ENCODE measurements at places on chromosomes 2 and 18. TPM values are rescaled to one million over a fixed set of nuclear protein-coding genes. Genes with fewer than 3 reads are reported as not detected.
A peak's percentile ranks its signal among the peaks of the same experiment; 100 is the strongest.

DNA sequence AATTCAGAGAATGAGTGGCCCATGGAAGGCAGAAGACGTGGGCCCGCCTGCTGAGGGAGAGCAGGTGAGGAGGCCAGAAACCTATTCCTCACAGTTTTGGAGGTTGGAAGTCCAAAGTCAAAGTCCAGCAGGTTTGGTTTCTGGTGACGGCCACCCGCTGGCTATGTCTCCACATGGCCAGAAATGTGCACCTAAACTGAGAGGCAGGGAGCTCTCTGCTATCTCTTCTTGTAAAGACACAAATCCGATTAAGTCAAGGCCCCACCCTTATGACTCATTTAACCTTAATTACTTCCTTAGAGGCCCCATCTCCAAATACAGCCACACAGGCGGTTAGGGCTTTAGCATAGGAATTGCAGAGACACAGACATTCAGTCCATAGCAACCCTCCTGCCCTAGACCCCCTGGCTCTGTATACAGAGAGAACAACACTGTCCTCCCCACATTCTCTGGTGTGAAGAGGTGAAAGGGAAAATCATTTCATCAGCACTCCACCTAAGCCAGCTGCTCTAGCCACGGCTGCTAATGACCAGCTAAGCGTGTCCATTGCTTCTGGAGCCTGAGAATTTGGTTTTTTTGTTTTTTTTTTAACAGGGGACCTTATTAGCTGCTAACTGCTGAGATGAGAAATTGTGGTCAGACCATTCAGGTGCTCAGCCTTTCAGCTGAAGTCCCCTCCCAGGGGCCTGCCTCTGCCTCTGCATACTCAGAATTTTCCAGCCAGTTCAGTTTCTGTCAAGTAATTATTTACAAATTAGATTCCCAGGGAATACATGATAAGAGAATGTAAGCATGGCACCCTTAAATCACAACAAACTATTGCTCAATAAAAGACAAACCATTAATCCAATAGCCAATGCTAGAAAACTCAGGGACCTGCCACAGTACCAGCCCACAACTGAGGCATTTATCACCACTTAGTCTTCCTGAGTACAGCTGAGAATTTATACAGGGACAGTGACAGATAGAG lies 368.7 kb upstream of the ID2 start:
- peak; percentile 96 for DNase-seq
- H3K36me3 ChIP-seq = no peaks in the 10 kb centered on the region
- H3K4me1 ChIP-seq = peaks cover 53% of the 10 kb centered on the region
- no peak overlapping the region for H3K4me3 ChIP-seq

GRCh38 chr2:205785507-205786260 lies 103.4 kb downstream of the NRP2 start:
- H3K27me3 ChIP-seq = no peaks in the 10 kb centered on the region
- H3K27ac ChIP-seq = no peak overlapping the region
- H3K36me3 ChIP-seq = no peaks in the 10 kb centered on the region
- no peak overlapping the region for H3K4me3 ChIP-seq
- DNase-seq = no peak

Gene C2orf72
- total RNA-seq = 0.18 TPM

DNA sequence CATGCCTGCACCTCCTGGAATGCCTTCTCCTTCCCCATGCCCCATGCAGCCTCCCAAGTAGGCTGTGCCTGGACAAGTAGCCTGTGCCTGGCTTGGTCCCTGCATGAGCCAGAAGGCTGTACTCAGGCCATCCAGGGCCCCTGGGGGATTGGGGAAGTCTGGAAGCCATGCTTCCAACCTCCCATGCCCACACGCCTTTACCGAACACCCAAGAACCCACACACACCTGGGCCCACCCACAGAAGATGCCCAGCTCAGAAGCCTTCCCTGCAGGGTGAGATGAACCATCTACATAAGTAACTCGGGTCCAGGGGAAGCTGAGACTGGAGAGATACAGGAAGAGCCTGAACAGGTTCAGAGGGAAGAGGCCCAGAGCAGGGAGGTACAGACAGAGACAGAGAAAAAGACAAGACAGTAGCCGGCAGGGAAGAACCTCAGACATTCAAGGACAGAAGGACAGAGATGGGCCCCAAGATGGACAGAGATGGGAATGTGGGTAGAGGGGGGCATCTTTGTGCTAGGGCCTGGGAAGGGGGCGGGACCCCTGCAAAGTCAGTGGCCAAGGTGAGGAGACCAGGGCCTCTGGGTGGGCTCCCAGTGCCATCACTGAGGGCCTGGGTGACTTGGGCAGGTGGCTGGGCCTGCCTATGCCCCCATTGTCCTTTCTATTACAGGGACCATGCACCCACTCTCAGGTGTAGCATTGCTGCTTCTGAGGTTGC lies 4.3 kb downstream of the BIN1 start:
- H3K4me1 ChIP-seq = 0 out of 2 replicates have a peak, but pooled peaks cover 3% of the 10 kb centered on the region
- no peak for DNase-seq
- peaks cover 7% of the 10 kb centered on the region for H3K27me3 ChIP-seq
- H3K27ac ChIP-seq = no peak overlapping the region
- H3K36me3 ChIP-seq = no peaks in the 10 kb centered on the region
- H3K4me3 ChIP-seq = no peak overlapping the region

- H3K27ac ChIP-seq = no peak overlapping the region
- H3K4me3 ChIP-seq = no peak overlapping the region
- no peaks in the 10 kb centered on the region for H3K36me3 ChIP-seq
- no peaks in the 10 kb centered on the region for H3K4me1 ChIP-seq
- H3K27me3 ChIP-seq = no peaks in the 10 kb centered on the region
Measured at GRCh38 chr2:38398739-38399138, 21.7 kb upstream of the ATL2 start.

Gene TMEM178A
- total RNA-seq = not detected

GRCh38 chr2:168156661-168157060 lies 90.7 kb downstream of the STK39 start:
- no peaks in the 10 kb centered on the region for H3K4me1 ChIP-seq
- H3K27ac ChIP-seq = no peak overlapping the region
- no peak overlapping the region for H3K4me3 ChIP-seq
- H3K36me3 ChIP-seq = no peaks in the 10 kb centered on the region
- no peak for DNase-seq

Data from GM12878 (cell line).